ENCODE measurements at places on chromosomes 2 and 18.
A peak's percentile ranks its signal among the peaks of the same experiment; 100 is the strongest.

DNA sequence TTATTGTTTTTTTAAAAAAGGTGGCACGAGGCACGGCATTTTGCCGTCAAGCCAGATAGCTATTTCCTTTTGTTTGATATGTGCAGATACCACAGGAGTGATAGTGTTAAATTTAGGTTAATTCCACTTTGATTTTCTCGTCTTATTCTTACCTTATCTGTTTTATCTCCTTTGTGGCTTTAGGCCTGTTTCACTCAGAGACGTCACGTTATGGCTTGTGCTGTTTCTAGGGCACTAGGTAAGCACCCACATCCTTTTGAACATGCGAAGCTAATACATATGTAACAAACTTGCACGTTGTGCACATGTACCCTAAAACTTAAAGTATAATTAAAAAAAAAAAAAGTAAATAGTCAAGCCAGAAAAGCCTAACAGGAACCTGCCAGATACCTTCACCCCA lies 57.8 kb downstream of the C18orf63 start:
- DNase-seq, result peak; percentile 60

GRCh38 chr18:55338978-55339650 lies 248.9 kb downstream of the TCF4 start:
- DNase-seq, result no peak

DNA sequence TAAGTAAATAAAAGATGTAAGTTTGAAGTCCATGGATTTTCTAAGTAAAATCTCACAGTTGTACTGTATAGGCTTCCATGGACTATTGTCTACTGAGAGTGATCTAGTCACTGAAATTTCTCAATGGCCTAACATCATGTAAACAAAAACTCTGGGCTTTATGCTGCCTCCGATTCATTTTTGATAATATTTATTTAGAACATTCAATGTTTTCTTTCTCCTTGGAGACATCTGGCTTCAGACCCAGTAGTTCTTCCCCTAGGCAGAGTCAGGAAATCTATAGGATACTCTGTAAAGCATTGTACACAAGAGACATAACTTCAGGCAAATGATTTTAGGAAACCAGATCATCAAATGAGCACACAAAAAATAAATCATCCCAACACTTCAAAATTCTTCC lies 1208.6 kb upstream of the ZEB2 start:
- no peak for DNase-seq

- DNase-seq, result no peak
These were observed 3.9 kb upstream of the C2orf72 start for GRCh38 chr2:231033147-231034132.

- no peak for DNase-seq
These were observed at the start of gene CGREF1 for GRCh38 chr2:27118525-27119329. TSS of gene CGREF1 (minus strand) at chr2:27119128. CDS start at chr2:27104366, 14,762 bp downstream.

- peak; percentile 32 for DNase-seq
These were observed 14.3 kb downstream of the IMPA2 start for GRCh38 chr18:11995445-11996189.

- DNase-seq, result no peak
These were observed 23.5 kb downstream of the MIB1 start for GRCh38 chr18:21763846-21764646.

DNA sequence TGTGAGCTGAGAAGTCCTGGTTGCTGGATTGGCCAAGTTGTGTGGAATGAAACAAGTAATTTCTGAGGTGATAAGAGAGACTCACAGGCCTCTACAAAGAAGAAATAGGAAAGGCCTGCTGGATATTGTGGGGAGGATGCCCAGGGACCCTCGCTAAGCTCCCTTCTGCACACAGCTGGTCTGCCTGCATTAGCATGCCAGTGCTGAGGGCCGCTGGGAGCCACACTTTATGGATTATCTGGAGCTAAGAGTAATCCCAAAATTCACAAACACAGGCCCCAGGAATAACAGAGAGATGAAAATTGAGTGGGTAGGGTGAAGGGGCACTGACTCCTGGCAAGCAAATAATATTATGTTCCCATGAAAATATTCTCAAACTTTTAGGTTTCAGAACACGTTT lies 114.9 kb upstream of the SIX3 start:
- DNase-seq, result no peak

- no peak for DNase-seq
These were observed 821 bp upstream of the EML6 start for GRCh38 chr2:54722641-54723040.

- no peak for DNase-seq
These were observed 150.2 kb upstream of the EPAS1 start for GRCh38 chr2:46146866-46147502.

GRCh38 chr2:143686585-143687164 lies 557.5 kb downstream of the ARHGAP15 start:
- DNase-seq, result no peak

- DNase-seq, result no peak
These were observed 2.1 kb upstream of the EMILIN1 start for GRCh38 chr2:27076323-27076722.

GRCh38 chr18:9475643-9476591 lies 604 bp downstream of the RALBP1 start:
- DNase-seq, result no peak

DNA sequence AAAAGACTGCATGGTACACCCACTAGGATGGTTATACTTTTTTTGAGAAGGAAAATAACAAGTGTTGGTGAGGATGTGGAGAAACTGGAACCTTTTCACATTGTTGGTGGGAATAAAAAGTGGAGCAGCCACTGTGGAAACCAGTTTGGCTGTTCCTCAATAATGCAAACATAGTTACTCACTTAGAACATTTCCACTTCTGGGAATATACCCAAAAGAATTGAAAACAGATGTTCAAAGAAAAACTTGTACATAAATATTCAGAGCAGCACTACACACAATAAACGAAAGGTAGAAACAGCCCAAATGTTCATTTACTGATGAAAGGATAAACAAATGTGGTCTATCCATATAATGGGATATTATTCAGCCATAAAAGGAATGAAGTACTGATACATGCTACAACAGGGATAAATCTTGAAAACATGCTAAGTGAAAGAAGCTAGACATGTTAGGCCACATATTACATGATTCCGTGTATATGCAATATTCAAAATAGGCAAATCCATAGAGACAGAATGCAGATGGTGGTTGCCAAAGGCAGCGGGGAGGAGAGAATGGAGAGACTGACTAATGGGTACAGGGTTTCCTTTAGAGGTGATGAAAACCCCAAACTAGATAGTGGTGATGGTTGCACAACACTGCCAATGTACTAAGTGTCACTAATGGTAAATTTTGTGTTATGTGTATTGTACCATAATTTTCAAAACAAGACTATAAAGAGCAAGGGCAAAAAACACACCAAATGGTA lies 20.9 kb upstream of the LMAN1 start:
- no peak for DNase-seq

DNA sequence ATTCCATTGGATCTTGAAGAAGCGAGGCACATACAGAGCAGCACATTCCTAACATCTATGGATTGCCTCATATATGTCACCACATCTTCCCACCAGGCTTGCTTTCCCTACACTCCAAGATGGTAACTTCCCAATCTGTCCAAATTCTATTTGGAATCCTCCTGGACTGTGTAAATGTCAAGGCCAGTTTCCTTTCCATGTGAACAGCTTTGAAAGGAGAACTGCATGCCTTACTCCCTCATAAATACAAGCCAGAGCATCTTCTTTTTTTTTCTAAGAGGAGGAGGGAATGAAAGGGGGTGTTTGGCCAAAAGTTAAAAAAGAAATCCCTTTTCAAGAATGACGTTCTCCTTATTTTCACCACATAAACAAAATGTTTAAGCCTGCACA lies 103.8 kb upstream of the OSR1 start:
- no peak for DNase-seq

DNA sequence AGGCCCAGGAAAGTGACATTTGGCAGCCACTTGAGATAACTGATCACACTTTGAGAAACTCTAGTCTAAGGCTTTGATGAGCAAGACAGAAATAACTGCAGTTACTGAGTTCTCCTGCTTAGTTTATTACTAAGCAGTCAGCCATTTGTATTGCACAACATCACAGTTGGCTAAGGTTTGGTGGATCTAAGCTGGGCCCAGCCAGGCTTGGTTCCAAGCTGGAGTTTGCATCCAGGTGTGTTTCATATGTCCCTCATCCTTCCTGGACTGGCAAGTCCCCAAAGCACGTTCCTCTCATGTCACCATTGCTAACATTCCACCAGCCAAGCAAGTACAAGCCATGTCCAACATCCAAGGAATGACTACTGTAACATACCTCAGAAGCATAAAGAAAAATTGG lies 71.3 kb upstream of the ZNF532 start:
- DNase-seq, result no peak

- no peak for DNase-seq
These were observed 249.4 kb downstream of the EXOC6B start for GRCh38 chr2:72576459-72576858.

- no peak for DNase-seq
These were observed 7.3 kb downstream of the RAX start for GRCh38 chr18:59265974-59266369.

DNA sequence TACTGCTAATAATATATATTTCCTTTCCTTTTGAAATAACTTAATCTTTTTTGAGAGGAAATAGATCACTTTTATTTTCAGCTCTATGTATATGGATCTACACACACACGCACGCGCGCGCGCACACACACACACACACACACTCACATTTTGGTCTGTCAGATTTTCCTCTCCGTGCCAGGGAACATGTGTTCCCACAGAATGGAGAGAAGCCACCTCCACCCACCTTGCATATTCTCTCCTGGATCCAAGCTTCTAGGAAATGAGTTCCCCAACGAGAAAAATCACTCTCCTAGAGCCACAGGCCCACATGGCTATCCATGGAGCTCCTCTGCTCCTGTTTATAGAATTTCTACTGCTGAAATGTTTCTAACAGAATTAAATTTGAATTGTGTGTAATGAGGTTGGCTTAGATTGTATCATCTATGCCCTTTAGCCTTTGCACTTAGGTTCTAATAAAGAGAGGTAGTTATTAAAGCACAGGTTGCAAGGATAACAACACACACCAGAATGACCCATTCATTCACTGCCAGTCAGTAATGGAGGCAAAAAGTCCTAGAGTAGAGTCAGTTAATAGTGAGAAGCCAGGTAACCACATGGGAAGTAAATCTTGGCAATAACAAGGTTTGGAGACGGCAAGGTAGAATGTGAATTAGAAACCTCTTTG lies 19.7 kb downstream of the IFIH1 start:
- no peak for DNase-seq

- DNase-seq, result no peak
These were observed 332.7 kb downstream of the ZNF521 start for GRCh38 chr18:25019086-25019860.

DNA sequence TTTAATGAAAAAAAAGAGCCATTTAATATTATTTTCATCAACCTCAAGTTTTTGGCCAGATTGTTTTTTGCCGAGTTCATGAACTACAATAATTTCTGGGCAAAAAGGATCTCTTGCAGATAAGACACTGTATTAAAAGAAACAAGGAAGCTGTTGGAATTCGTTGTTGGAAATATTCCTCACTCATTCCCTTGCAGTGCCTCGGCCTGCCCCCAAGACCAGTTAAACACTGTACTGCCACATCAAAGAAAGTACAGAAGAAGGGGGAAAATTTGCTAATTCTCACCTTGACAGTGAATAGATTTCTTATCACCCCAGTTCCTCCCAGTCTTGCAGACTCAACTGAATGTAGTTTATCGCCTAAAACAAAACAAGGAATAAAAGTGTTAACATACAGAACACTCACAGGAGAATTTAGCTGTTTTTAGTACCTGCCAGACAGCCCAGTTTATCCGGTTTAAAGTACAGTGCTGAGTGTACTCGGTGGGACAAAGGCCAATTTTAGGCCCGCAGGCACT lies 1.2 kb downstream of the IDH1 start:
- no peak for DNase-seq

- DNase-seq, result no peak
These were observed 99.4 kb downstream of the CBLN2 start for GRCh38 chr18:72444798-72445155.

GRCh38 chr2:221429741-221430491 lies 142.2 kb downstream of the EPHA4 start:
- DNase-seq, result no peak
